ENCODE measurements at places on chromosomes 5 and 9.

GRCh38 chr5:14453481-14453880 lies 128.1 kb upstream of the OTULINL start:
- no peak for DNase-seq

DNA sequence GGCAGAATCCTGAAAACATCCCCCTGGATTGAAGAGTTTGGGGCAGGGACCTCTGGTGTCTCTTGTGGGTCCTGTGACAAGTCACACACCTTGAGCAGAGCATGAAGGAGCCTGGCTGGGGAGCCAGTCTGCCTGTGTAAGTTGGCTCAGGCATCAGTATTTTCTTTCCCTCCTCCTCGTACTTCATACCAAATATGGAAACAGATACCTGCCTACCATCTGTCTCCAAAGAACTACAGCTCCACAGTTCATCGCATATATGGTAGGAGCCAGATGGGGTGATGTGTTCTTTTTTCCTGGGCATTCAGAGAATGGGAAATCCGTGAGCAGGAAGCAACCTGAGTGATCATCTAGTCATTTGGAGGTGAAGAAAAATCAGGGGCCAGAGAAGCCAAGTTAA lies 177.3 kb upstream of the RAD23B start:
- no peak for DNase-seq

DNA sequence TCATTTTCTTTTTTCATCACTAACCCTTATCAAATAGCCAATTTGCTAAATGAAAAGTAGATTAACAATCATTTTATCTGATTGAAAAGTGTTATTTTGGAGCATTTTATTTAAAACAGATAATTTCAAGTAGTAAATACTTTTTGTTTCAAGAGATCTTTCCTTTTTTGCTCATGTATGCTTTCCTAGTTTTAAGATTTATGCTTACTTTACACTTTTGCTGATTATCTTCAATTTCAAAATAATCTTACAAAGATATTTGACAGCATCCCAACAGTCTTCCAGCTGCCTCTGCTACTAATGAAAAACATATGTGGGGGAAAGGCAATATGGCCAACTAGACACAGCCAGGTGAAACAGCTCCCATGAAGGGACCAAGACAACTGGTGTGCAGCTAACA lies 1027.3 kb upstream of the CDH9 start:
- no peak for DNase-seq

DNA sequence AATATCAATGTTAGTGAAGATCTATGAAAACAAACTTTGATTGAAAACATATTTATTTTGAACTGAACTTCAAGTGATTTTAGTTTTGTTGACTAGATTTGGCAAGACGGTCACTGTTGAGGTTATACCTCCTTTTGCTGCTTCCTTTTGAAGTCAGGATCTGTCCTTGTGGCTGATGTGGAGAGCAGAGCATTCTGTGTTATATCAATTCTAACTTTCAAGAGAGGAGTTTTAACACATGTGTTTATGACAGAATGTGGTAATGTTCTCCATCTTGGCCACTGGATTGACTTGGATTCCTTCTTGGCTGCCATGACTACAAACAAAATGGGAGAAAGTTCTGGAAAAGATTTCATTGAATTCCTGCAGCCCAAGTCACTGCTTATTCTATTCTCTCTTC lies 104.0 kb upstream of the ACTBL2 start:
- no peak for DNase-seq

DNA sequence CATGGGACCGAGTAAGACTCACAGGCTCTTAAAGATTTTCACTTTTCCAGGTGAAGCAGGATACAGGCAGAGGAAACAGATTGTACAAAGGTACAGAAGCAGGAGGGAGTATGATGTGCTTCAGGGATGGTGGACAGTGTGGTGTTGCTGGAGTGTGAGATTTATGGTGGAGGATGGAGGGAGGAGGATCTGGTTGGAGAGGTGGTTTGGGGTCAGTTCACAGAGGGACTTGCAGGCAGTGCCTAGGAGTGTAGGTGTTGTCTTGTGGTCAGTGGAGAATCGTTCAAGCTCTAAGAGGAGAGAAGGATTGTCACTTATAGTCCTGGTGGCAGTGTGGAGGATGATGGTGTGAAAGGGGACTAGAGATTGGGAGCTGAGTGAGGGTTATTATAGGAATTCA lies 11.8 kb downstream of the RALGPS1 start:
- DNase-seq = no peak

GRCh38 chr5:40743771-40744170 lies 12.0 kb downstream of the TTC33 start:
- no peak for DNase-seq

Data from GM12864 (cell line).